ENCODE measurements at places on chromosomes 13 and 19.
A peak's percentile ranks its signal among the peaks of the same experiment; 100 is the strongest.

- DNase-seq, result no peak
These were observed 756.7 kb upstream of the ARGLU1 start for GRCh38 chr13:107324416-107325204.

DNA sequence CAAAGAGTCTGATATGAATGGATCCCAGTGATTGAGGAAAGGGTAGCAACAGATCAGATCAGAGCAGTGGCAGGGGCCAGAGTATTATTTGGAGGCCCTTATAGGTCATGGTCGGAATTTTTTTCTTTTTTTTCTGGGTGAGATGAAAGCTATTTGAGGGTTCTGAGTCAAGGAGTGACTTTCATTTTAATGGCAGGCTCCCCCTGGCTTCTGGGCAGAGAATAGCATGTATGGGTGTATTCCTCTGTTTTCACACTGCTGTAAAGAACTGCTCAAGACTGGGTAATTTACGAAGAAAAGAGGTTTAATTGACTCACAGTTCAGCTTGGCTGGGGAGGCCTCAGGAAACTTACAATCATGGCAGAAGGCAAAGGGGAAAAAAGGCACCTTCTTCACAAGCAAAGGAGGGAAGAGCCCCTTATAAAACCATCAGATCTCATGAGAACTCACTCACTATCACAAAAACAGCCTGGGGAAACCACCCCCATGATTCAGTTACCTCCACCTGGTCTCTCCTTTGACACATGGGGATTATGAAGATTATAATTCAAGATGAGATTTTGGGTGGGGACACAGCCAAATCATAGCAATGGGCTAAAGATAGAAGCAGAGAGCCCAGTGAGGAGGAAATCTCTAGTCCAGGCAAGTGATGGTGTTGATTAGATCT lies 3.0 kb upstream of the SLC6A16 start:
- DNase-seq, result peak; percentile 20

GRCh38 chr13:97967948-97968347 lies 14.5 kb downstream of the IPO5 start:
- no peak for DNase-seq

DNA sequence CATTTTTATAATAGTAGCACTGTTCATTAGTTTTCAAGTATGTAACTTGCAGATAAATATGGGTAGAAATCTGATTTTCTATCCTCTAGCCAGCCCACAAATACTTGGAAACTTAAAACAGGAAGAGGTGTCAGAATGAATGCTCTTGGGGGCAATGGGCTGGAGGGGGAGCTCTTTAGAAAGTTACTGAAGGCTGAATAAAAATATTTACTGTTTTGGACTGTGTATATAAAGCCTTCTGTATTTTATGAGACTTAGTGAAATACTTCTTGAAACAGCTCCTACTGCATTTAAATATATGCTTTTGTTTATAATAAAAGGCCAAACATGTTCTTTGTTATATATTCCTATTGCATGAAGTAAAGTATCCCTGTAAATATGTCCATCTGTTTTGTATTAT lies 138.8 kb downstream of the RGCC start:
- no peak for DNase-seq

- no peak for DNase-seq
These were observed 42.7 kb downstream of the UTP14C start for GRCh38 chr13:52067237-52067636.

DNA sequence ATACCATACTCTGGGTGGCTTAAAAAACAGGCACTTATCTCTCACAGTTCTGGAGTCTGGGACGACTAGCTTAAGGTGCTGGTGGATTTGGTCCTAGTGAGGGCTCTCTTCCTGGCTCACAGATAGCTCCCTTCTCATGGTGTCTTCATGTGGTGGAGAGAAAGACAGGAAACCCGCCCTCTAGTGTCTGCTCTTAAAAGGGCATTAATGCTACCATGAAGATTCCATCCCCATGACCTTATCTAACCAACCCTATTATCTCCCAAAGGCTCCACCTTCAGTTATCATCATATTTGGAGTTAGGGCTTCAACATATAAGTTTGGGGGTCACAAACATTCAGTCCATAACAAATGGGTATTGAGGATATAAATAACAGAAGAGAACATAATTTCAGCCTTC lies 139.4 kb downstream of the HS6ST3 start:
- DNase-seq, result peak; percentile 7

GRCh38 chr13:28981530-28981929 lies 161.4 kb downstream of the MTUS2 start:
- no peak for DNase-seq

- no peak for DNase-seq
These were observed 5.0 kb downstream of the LILRB2 start for GRCh38 chr19:54275951-54276350.

- DNase-seq, result no peak
These were observed 198.3 kb downstream of the NBEA start for GRCh38 chr13:35140321-35140720.

DNA sequence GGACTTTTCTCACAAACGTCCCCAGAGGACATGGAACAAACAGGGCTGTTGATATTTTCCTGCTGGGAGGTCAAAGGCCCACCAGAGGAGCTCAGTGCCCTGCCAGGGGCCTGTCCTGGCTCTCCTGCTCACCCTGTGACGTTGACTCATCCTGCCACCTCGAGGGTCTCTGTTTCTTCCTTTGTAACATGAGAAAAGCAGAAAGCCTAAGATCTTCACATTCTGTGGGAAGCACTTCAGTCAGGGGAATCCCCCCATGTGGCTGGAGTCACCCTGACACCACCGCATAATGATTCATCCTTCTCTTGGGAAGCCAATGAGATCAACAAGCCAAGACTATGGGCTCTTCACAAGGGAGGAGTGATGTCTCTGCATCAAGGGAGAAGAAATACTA lies 147.9 kb downstream of the KATNAL1 start:
- peak; percentile 93 for DNase-seq

DNA sequence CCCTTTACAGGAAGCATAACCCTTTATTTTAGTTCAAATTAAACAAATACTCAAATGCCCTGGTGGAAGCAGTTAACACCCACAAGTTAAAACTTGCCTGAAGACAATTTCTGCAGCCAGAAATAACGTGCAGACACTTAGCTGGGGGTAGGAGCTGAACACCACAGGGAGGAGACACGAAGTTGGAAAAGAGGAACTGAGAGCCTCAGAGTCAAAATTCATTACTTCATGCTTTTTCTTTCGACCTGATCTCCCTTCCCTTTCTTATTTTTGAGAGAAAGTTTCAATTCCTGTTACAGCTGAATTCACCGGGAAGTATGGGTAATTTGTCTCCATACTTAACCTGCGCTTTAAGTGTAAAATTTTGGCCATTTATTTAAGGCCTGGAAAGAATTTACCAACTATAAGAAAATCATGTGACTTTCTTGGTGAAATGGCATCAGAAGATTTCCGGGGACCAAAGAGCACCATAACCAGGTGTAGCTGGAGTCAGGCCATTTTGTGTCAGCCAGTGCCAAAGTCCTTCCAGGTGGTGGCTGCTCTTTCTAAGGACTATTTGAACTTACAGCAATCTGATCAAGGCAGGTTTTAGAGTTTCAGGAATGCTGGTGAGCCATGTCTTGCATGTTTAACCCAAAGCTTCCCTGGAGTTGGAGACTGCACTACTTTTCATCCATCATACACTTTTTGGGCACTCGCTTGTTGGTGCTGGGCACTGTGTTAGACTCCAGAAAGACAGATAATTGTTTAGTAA lies 46.5 kb upstream of the RCBTB2 start:
- DNase-seq, result no peak

DNA sequence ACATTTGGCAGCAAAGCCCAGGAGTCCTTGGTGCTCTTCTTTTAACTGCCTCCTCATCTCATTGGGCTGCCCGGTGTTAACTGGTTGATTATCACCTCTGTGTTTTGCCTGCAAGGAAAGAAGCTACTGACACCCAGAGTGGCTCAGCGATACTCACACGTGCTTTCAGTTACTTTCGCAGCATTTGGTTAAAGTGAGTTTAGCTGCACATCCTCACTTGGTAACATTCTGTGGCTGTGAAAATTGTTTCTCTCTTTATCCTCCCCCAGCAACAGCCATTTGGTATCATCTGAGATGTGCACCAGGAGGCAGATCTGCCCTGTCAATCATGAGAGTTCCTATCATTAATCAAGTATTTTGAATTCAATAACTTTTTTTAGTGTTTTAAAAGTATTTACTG lies 44.6 kb upstream of the GPR183 start:
- DNase-seq, result no peak

GRCh38 chr13:48001114-48001881 lies at the start of gene SUCLA2:
SUCLA2 (minus strand) TSS chr13:48001273; CDS start chr13:48001269, 4 bp downstream.
- peak; percentile 77 for DNase-seq

GRCh38 chr19:33093420-33094210 lies 12.6 kb downstream of the GPATCH1 start:
- no peak for DNase-seq

DNA sequence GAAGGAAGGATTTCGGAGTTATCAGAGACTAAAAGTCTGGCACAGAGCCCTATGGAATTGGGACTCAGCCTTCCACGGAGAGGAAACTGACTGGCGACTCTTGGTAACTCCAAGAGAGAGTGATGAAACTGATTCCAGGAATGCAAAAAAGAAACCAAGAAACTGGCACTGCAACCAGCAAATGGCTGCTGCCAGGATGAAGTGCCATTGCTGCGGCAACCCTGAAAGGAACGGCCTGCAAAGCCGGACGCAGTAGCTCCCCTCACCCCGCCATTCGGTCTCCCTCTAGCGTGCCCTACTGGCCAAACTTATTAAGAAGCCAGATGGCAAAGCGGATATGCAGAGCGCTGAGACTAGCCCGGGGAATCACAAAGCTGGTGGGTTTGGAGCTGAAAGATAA lies 236.0 kb downstream of the PCDH9 start:
- peak; percentile 61 for DNase-seq

GRCh38 chr19:19655051-19655594 lies 8.4 kb downstream of the ATP13A1 start:
- no peak for DNase-seq

- DNase-seq, result no peak
These were observed 139.2 kb downstream of the KDM4B start for GRCh38 chr19:5108123-5108596.

GRCh38 chr19:36771261-36772231 lies 1.1 kb downstream of the ZNF850 start:
- peak; percentile 97 for DNase-seq

- DNase-seq, result no peak
These were observed 3.1 kb downstream of the SCN1B start for GRCh38 chr19:35033067-35034004.

DNA sequence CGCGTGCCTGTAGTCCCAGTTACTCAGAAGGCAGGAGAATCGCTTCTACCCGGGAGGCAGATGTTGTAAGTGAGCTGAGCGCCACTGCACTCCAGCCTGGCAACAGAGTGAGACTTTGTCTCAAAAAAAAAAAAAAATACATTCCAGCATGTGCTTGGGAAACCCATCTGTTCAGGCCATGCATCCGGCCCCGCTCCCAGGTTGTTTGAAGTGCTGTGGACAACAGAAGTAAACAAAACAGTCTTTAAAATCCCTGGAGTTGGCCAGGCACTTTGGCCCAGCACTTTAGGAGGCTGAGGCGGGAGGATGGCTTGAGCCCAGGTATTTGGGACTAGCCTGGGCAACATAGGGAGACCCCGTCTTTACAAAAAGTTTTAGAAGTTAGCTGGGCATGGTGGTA lies 3.2 kb upstream of the PTPRS start:
- DNase-seq, result no peak

- no peak for DNase-seq
These were observed 21.0 kb downstream of the ZNF45 start for GRCh38 chr19:43914051-43914450.

GRCh38 chr13:99332456-99332855 lies 25.3 kb upstream of the GPR183 start:
- no peak for DNase-seq

- DNase-seq, result no peak
These were observed 338.5 kb downstream of the ZNF536 start for GRCh38 chr19:30710721-30711120.

DNA sequence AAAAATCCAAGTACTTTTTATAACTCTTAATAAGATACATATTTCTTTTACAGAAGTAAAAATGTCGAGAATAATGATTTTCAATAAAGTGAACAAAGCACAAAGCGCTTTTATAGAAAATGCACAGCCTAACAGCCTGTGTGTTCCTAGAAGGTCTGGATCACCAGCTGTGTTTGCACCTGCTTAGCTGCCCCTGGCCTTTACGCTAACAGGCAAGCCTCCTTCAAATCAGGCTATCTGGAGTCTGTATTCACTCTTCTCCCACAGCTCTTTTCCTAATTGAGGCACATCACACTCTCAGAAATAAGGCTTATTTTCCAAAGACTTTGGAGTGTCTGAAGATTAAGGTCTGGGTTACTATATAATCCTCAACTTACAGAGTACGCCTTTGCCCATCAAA lies 183.1 kb downstream of the LHFPL6 start:
- DNase-seq, result no peak

DNA sequence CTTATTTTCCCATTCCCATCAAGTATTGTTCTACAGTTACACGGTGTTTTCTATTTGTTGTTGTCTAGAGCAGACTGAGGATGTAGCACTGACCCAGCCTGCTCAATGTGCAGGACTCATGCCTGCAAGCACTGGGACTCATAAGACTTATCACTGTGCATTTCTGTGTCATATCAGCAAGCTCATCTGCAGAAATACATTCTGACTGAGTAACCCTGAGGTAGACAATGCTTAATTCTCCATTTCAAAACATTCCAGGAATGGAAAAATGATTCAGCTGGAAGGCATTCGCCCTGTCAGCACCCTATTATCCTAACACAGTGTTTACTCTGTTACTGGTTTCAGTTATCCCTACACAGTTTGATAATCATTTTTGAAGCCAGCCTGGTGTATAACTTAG lies 2506.4 kb downstream of the PCDH9 start:
- DNase-seq, result peak; percentile 93

DNA sequence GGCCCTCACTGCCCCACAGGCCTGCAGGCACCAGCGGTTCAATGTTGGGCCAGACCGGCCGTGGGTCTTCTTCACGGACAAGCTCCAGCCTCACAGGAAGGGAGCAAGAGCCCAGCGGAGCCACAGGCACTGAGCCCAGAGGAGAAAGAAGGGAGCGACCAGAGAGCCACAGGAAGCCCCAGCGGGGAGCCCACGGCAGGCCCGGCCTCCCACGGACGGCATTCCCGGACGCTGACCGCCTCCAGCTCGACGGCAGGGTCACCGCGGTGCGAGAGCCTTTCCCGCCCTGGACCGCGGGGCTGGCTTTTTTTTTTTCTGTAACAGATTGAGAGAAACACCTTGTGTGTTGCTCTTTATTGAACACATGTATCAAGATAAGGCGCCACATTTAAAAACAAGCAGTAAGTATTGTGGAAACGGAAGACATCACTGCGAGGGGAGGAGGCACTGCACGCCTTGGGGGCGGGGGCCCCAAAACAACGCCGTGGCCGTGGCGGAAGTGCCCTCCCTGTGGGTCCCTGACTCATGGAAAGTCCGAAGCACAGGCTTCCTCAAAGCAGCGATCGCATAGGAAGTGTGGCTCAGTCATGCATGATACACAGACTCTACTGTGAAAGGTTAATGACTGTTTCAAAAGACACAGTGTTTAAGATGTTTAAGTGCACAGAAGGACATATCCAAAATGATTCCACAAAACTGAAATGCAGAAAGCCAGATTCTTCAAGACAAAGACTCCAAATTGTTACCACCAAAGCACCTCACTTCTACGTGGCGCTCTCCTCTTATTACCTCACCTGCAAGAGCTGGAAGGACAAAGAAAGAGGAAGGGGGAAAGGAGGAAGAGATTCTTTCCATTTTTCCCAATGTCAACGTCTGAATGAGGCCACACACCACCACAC lies 3.5 kb downstream of the RASA3 start:
- DNase-seq, result peak; percentile 93

GRCh38 chr13:101493541-101493940 lies 41.1 kb downstream of the ITGBL1 start:
- DNase-seq, result no peak

GRCh38 chr13:102800145-102801041 lies 1.5 kb downstream of the BIVM start:
- DNase-seq, result peak; percentile 57

GRCh38 chr19:5563935-5564612 lies 3.7 kb downstream of the TINCR start:
- DNase-seq, result peak; percentile 23

Measured in brain microvascular endothelial cell (primary cell).